Body of pancreas (tissue), 4 donors: ENCODE measurements at places on chromosomes 11 and 22.

DNA sequence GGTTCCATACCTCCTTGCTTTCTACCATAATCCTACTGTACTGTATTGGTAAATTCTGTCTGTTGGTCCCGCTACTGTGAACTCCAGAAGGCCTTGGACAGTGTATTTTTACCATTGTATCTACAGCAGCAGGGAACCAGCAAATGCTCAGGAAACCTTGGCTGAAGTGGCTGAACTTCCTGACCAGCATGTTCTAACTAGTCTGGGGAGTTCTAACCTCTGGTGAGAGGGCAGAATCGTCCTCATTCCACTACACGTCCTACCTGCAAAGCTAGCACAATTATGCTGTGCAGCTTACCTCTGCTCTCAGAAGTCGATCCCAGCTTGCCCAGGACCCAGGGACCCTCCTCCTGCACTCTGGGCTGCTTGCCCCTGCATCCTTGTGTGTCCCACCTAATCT is 283.1 kb downstream of the TENM4 start:
- no peak for DNase-seq
- no peak overlapping the region for H3K27ac ChIP-seq
- no peak overlapping the region for H3K4me3 ChIP-seq
- no peaks in the 10 kb centered on the region for H3K4me1 ChIP-seq
- H3K27me3 ChIP-seq, result no peaks in the 10 kb centered on the region

GRCh38 chr22:23357053-23357452 is 176.7 kb downstream of the BCR start:
- H3K4me3 ChIP-seq, result no peak overlapping the region
- no peaks in the 10 kb centered on the region for H3K27me3 ChIP-seq
- H3K27ac ChIP-seq, result no peak overlapping the region
- H3K36me3 ChIP-seq, result no peaks in the 10 kb centered on the region
- no peaks in the 10 kb centered on the region for H3K4me1 ChIP-seq
- DNase-seq, result no peak

GRCh38 chr11:20050551-20051333 is 109.5 kb downstream of the DBX1 start:
- no peaks in the 10 kb centered on the region for H3K27me3 ChIP-seq
- peaks cover 15% of the 10 kb centered on the region for H3K36me3 ChIP-seq
- H3K27ac ChIP-seq, result no peak overlapping the region
- DNase-seq, result no peak
- peaks cover 13% of the 10 kb centered on the region for H3K4me1 ChIP-seq

GRCh38 chr11:81825346-81825745 is 908.3 kb downstream of the FAM181B start:
- no peaks in the 10 kb centered on the region for H3K4me1 ChIP-seq
- H3K27me3 ChIP-seq, result no peaks in the 10 kb centered on the region
- no peak overlapping the region for H3K27ac ChIP-seq
- no peak for DNase-seq

- no peak overlapping the region for H3K4me3 ChIP-seq
- H3K36me3 ChIP-seq, result no peaks in the 10 kb centered on the region
- DNase-seq, result no peak
- H3K27ac ChIP-seq, result no peak overlapping the region
These were observed 32.7 kb downstream of the C11orf91 start for GRCh38 chr11:33667819-33668467.

GRCh38 chr22:25746012-25746373 is 4.0 kb downstream of the MYO18B start:
- no peak overlapping the region for H3K27ac ChIP-seq
- H3K4me1 ChIP-seq, result no peaks in the 10 kb centered on the region
- no peak for DNase-seq
- no peaks in the 10 kb centered on the region for H3K36me3 ChIP-seq
- no peak overlapping the region for H3K4me3 ChIP-seq

GRCh38 chr11:115197031-115197430 is 307.2 kb downstream of the CADM1 start:
- no peaks in the 10 kb centered on the region for H3K36me3 ChIP-seq
- H3K4me1 ChIP-seq, result no peaks in the 10 kb centered on the region
- no peak overlapping the region for H3K4me3 ChIP-seq
